ENCODE measurements at places on chromosomes 7 and 10.

DNA sequence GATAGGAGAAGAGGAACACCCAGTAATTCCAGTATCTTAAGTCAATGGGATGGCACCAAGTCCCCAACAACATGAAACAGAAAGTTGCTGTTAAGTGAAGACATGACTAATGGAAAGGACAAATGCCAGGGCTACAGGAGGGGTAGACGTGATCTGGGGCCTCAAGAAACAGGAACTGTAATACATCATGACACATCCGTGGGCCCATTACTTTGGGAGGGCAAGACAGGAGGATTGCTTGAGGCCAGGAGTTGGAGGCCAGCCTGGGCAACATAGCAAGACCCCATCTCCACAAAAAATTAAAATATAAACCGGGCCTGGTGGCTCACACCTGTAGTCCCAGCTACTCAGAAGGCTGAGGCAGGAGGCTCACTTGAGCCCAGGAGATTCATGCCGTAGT is 408.6 kb upstream of the PRKCQ start:
- no peak for DNase-seq

DNA sequence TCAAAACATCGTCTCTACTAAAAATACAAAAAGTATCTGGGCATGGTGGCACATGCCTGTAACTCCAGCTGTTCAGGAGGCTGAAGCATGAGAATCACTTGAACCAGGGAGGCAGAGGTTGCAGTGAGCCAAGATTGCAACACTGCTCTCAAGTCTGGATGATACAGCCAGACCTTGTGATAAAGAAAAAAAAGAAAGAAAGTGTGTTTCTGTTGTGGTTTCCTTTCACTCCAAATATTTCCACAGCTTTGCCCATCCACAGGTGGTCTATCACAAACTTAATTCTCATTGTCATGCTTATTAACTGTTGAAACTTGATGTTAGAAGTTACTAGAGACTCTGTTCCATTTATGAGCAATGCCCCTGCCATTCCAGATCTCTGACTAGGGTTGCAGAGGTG is 316.0 kb upstream of the SEMA3C start:
- no peak for DNase-seq

- DNase-seq = peak; percentile 82
These were observed at the start of gene NFE2L3 for GRCh38 chr7:26151953-26152781. NFE2L3 (plus strand) TSS chr7:26152198; CDS start chr7:26152499, 301 bp downstream.

DNA sequence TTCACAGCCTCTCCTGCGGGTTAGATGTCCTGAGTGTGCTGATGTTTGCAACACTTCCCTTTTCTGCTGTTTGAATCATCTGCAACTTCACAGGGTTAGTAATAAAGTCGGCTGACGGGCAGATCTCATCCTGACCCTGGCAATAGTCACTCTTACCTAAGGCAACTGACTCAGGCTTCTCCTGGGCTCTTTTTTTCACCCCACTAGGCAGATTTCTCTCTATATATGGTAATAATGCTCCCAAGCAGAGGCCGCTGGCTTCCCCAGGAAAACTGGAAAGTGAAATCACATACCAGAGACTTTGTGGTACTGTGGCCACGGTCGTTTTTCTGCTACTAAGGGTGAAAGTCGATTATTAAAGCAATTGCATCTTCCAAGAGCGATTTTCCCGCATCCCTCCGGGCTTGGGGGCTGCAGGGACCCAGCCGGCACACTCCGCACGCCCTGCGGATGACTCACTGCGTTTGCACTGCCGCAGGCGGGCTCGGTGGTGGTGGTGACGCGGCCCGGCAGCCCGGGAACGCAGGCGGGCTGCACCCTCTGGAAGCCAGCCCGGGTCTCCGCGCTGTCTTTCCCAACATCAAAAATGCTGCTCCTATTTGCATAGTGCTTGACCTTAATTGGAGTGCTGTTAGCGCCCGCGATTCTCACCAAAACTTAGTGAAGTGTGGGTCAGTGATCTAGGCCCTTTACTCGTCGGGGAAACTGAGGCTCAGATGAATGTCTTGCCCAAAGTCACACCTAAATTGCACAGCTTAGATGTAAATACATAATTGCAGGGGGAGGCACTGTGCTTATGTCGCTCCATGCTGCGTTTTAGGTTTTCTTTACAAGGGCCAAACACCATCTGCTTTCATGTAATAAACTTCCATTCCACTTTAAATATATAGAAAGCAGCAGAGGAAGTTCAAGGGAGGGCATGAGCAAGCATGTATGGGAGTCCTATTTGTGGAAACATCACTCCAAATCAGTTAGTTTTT is 47.6 kb upstream of the ITGB1 start:
- no peak for DNase-seq

DNA sequence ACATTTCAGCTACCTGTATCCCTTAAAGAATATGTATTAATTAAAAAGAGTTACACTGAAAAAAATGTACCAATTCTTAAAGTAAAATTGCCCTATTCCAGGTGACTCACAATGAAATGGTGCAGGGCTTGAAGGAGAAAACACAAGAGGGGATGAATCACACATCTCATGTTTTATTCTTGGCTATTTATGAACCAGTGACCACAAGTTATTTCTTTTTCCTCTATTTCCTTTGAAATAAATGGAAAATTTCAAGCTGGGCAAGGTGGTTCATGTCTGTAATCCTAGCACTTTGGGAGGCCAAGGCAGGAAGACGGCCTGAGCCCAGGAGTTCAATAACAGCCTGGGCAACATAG is 106.8 kb downstream of the UBE2H start:
- DNase-seq = no peak

GRCh38 chr10:86164960-86165630 is 201.5 kb downstream of the GRID1 start:
- no peak for DNase-seq

- DNase-seq = no peak
These were observed 387.3 kb upstream of the NPVF start for GRCh38 chr7:25615593-25615992.

DNA sequence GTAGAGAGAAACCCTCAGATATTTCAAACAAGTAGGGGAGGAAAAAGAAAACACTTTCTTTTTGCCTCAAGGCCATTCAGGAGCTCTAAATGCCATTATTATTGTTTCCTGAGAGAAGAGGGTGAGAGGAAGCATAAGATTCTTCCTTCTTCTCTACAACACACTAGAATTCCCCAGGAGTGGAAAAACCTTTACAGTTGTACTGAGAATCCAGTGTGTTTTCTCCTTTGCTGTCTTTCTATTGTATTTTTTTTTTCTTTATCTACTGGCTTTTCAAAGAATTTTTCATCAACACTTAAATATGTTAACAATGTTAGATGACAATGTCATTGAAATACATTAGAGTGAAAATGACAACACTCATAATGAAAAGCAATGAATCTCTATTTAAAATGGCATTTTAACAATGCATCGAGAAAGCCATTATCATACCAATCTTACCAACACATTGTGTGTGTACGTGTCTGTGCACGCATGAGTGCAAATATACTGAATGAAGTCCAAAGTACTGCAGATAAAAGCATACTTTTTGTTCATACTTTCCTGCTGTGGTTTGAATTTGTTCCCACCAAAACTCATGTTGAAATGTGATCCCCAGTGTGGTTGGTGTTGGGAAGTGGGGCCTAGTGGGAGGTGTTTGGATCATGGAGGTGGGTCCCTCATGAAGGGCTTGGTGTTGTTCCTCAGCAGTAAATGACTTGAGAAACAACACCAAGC is 24.2 kb upstream of the MACC1 start:
- no peak for DNase-seq

- DNase-seq = no peak
These were observed 16.4 kb downstream of the ZNF487 start for GRCh38 chr10:43453266-43453831.

- no peak for DNase-seq
These were observed 41.6 kb downstream of the HK1 start for GRCh38 chr10:69319841-69320316.

DNA sequence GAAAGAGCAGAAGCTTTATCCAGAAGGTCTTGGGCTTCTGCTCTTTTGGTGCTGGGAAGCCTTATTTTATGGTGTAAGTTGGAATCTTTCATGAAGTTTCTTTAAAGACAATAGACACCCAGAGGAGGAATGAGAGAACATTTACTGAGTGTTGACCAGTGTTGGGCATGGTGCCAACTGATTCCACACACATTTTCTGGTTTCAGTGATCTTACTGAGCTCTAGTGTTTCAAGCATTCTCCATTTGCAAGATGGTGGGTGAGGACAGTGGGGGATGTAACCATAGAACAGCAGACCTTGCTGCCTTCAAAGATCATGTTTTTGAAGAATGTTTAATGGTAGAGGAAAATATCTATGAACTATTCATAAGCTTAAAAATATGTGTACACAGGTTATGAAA is 114.6 kb downstream of the LRMDA start:
- no peak for DNase-seq

DNA sequence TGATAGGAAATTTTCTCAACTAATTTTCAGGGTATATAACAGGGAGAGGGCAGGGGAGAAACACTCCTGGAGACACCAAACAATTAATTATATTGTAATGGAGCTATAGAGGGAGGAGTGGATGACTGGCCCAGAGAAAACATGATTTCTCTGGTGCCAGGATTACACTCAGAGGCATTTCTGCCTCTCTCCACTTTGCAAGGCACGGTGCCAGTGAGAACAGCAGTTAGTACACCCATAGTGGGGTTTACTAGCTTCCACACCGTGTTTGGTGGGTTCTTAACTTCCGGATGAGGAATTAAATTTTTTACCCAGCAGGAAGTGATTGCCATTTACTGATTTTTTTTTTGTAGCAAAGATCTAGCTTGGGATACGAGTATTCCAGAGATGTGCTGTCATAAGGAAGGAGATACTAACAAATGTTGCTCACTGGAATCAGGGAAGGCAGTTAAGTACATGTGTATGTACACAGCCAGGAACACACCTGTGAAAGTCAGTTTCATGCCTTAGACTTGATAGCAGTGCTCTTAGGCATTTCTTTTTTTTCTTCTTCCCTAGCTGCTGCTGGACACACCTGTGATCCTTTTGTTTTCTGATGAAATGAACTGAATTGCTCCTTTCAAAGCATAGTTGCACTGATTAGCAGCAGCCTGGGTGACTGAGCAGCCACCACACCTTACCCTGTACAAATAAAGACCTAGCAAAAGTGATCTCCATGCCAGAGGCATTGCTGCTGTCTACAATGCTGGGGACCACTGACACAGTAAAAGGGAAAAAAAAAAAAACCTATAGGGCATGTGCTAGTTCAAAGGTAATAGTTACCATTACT is 58.1 kb downstream of the POLL start:
- no peak for DNase-seq

DNA sequence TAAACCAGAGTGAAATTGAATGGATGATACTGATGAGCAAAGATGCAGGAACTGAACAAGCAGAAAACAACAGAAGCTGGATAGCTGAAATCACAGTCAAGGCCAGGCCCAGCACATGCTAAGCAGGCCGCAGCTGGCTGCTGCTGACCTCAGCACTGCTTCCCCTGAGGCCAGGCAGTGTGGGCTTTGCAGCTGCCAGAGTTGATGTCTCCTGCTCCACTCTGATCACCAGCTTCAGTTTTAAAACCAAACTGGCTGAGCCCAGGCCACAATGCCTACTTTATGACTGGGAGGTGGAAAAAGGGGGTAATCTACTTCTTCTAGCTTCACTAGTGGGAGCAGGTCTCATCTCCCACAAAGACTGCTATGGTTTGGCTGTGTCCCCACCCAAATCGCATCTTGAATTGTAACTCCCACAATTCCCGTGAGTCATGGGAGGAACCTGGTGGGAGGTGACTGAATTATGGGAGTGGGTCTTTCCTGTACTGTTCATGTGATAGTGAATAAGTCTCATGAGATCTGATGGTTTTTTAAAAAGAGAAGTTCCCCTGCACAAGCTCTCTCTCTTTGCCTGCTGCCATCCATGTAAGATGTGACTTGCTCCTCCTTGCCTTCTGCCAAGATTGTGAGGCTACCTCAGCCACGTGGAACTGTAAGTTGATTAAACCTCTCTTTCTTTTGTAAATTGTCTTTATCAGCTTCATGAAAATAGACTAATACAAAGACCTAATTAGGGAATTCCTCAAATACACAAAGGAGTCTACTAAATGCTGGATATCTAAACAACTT is 136.4 kb upstream of the ITGB1 start:
- DNase-seq = no peak

GRCh38 chr10:91493313-91493712 is 83.2 kb downstream of the HECTD2 start:
- DNase-seq = no peak

- DNase-seq = no peak
These were observed 32.2 kb upstream of the PCBD1 start for GRCh38 chr10:70920519-70920918.

DNA sequence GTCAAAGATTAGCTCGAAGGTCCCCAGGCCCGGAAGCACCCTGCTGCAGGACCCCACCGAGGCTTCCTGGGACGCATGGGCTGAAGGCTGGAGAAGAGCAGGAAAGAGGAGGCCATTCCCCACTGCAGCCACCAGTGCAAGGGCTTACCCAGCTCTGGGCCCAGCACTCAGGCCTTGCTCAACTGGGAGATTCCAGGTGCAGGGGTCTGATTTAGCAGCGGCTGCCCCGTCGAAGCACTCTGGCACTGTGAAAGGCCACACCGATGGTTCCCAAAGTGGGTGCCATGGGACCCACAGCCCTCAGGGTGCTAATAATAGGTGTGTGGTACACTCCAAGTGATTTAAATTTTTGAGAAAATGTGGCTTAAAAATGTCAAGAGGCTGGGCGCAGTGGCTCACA is 130.9 kb downstream of the OAT start:
- no peak for DNase-seq

DNA sequence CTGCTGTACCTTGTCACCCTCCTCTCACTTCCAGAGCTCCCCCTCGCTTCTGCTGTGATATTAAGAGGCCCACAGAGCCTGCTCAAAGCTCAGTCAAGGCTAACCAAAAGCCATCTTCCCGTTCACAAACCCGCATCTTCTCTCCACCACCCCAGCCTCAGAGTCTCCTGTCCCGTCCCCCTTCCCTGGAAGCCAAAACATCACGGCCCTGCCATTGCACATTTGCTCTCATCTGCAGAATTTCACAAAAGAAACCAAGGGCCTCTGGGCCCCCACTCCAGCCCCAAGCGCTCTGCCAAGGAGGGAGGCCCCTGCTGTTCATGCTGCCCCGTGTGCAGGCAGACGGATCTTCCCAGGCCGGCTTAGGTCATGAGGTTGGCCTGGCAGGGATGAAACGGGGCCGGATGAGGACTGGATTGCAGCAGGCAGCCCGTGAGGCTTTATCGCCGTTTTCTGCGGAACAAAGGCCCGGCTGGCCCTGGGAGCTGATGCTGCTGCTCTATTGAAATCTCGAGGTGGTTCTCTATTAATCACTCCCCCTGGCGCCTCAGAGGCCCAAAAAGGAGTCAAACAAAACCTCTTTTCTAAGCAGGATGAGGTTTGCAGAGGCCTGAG is 31.6 kb upstream of the FOXK1 start:
- DNase-seq = no peak
